CD4-positive, alpha-beta T cell treated with Interleukin-6 at 100 ng/mL for 8 hours (primary cell): ENCODE measurements at places on chromosomes 3 and 15.

DNA sequence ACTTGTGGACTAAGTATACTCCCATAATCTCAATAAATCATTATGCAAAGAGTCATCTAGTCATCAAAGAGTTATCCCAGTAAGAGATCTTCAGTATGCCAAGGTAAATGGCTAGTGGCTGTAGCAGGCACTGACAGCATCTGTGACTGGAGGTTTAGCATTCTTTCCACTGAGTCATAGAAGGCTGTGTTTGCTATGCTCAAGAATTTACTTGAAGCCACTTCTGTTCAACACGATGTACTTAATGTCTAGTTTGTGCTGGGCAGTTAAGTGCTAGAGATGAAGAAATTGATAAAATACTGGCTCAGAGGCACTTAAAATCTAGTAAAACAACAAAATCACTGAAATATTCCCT lies 13.0 kb downstream of the ZBED2 start:
- DNase-seq: no peak

DNA sequence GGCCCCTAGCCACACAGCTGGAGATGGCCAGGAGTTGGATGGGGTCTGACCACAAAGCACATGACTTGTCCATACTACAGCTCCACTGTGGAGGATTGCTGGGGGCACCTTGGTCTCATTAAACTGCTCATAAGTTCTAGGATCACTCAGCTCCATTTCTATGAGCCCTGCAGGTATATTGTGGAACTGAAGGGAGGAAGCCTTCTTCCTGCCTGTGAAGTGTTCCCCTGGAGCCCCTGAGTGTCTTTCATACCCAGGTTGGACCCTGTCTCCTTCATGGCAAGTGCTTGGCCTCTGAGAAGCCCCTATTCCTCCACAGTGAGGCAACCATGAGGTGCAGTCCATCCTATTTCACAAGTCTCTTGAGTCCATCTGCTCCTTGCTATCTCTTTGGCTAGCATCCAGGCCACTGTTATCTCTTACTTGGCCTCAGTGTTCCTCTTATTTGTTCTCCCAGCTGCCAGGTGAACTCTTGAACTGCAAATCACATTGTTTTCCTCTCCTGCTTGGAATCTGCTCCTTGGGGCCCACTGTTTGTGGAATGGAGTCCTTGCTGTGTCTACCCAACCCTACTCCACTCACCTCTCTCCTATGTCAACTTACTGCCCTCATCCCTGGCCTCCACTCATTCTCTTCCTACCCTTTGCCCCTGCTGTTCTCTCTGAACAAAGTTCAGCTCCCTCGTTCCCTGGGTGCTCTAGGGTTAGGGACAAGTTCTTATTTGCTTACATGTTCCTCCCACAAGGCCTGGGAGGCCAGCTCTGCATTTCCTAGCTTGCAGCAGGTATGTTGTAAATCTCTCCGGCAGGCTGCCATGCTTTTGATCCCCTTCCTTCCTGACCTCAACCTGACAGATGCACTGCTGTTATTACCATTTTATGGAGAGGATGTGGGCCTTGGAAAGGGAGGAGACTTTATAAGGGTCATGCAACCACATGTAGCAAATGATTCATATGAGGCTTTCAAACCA lies 1.2 kb downstream of the ACOX2 start:
- no peak for DNase-seq

DNA sequence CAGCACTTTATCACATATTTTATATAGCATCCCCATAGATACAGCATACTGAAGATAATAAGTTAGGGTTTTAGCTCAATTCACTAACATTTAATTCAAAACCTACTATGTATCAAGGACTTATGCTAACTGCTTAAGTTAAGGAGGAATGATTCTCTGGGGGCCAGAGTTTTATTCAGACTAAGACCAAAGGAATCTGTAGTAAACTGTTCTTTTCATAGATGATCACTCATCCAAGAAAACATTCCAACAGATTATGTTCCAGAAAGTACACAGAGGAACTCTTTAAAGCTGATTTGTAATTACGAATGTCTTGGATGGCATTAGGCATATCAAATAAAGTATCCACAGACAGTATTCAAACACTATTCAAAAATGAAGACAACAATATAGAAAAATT lies 226.4 kb downstream of the SCAPER start:
- DNase-seq: no peak

GRCh38 chr3:123296836-123297626 lies 95.3 kb downstream of the SEC22A start:
- no peak for DNase-seq

DNA sequence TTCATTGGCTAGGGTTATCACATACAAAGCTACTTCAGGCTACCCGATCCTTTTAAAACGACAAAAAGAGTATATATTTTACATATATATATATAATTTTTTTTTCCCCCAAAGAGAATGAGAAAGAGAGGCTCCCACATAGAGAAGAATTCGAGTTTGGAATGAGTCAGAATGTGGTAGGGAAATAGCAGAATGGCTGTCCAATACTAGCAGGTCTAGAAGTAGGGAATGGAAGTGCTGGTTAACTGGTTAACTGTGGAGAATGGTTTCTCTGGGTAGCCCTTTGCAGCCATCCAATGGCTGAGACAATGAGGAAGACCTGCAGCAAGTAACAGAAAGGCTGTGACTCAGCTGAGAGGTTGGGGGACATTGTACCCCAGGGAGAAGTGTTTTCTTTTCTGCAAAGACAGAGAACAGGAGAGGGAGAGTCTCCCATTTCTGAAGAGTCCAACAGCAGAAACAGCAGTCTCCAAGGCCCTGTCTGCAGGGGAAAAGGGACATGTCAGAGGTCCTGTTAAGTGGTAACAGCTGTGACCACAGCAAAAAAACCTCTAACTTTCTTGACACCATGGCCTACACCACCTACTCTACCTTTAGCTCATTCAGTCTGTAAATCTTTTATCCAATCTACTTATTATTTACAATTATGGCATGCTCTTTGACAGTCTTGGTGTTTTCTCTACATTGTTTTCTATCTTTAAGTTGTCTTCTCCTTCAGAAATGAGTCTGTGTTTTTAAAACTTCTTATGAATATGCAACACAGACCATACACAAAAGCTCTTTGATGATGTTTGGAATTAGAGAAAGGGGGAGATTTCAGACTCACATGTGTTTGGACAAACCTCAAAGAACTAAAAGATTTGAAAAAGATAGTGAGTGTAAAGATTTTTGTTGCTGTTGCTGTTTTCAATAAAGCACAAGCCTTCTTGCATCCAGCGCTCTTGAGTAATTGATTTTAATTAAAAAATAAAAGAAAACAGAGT lies 116.1 kb upstream of the SLC7A14 start:
- no peak for DNase-seq

DNA sequence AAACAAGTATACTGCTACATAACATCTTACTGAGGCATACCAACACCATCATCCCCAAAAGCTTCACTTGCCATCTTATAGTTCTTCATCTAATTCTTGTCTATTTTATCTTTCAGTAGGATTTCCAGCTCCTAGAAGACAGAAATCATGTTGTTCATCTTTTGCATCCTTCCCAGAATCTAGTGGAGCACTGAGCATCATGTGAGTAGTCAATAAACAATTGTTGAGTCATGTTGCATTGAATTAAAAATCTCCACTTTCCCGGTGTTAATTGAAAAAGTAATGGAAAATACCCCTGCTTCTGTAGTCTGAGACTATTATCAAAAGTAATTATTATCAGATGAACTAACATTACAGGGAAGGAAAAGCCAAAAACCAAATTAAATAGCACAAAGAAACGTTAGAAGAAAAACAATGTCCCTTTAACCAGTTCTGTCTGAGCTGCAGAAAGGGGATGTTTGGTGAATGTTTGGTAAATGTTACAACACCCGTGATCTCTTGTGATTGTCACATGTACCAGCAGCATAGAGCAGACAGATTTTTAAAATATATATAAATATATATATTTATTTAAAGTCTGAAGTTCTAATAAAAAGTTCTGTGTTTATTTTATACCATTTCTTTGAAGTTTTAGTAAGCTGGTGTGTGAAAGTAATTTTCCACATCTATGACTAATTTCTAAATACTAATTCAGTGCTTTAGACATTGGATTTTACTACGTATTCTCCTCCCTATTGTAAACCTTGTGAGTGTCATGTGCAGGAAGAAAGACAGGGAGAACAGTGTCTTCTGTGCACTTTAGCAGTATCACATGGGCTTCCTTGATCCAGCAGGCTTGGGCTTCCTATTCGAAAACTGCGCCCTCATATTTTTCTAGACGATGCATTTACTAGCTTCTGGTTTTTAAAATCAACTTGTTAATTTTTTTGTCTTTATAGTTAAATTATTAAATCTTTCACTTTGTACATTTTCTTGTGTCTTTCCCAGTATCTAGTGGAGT lies 85.6 kb downstream of the RAP2B start:
- no peak for DNase-seq

DNA sequence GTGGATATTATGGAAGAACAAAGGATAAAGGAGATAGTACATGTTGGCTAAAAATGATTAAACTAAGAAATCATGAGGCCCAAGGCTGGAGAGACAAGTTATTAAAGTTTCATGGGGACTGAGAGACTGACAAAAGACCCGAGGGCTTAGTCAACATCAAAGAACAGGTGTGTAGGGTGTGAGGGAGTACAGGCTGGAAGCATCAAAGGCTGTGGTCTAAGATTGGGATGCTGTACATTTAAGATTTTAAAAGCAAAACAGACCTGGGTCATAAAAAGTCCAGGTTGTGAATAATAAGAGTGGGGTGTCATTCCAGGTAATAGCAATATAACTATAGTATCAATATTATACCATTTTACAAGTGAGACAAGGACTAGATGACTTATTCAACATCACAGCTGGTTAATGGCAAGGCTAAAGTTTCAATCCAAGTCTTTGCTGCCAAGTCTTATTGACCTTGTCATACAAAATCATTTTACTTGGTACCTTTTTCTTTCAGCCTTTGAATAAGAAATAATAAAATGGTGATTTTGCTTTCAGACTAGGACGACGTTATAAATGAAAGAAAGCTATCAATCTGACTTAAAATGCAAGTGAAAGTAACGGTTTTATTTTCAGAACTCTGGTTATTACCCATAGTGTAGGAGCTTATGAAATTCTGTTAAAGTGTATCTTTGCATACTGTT lies 211.6 kb downstream of the TNIK start:
- DNase-seq: no peak

DNA sequence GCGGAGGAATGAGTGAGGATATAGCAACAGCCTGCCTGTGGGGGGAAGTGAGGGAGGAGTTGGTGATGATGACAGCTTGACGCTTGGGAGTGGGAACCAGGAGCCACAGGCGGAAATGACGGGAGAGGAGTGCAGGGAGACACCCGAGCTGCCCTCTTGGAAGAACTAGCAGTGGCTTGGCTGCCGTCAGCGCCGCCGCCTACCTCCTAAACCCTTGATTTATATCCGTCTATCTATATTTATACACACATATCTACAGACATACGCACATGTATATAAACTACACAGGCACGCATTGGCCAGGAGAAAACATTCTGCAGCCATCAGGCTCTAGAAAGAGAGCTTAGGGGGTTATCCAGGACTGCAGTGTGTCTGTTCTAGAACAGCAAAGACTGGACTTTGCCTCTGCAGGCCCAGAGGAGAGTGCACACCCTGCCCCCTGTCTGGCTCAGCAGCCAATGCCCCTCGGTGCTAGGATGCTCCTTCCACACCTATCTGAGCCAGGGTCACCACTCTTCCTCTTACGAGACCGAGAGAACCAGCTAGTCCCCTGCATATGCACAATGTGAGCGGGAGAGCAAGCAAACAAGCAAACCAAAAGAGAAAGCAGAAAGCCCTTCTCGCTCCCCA lies 45.3 kb upstream of the MAGEF1 start:
- no peak for DNase-seq

- no peak for DNase-seq
Measured at GRCh38 chr3:8589880-8590556, 54.6 kb downstream of the SSUH2 start.

- no peak for DNase-seq
Measured at GRCh38 chr3:116342499-116342898, 102.8 kb downstream of the LSAMP start.

- no peak for DNase-seq
Measured at GRCh38 chr3:4957978-4958377, 21.3 kb upstream of the BHLHE40 start.

DNA sequence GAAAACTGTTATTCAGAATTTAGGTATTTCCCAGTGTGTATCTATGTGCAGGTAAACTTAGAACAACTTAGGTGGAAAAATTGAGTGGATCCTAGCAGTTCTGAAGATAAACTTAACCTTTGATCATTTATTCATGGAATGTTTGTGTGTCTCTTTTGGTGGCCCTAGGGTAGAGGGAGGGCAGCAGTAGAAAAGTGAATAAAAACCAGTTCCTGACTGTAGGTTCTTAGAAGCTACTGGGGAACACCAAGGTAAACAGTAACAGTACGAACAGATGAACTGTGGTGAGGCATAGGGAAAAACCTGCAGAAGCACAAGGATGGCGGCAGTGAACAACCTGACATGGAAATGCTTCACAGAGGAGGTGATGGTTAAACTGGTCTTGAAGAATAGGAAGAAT lies 2.5 kb downstream of the SNRK start:
- no peak for DNase-seq

- DNase-seq: no peak
Measured at GRCh38 chr3:117400303-117400702, 690.7 kb downstream of the TUSC7 start.

DNA sequence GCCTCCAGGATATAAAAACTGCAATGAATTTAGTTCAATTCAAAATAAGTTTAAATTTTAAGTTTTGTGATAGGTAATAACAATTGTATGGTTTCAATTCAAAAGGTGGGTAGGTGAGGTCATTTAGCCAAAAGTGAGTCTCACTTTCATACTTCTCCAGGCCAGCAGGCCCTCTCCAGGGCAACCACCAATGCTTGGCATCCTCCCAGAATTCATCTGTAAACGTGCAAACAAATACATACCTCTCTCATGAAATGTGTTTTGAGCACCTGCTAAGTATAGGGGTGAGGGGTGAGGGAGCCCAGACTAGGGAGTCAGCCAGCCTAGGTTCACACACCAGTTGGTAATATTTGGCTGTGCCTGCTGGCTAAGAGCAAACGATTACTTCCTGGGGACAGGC lies 22.0 kb upstream of the RBSN start:
- no peak for DNase-seq

- DNase-seq: no peak
Measured at GRCh38 chr3:48684480-48685143, 1.1 kb downstream of the NCKIPSD start.

- no peak for DNase-seq
Measured at GRCh38 chr3:45579251-45579650, 15.3 kb upstream of the LIMD1 start.

GRCh38 chr15:52503788-52504496 lies 24.7 kb downstream of the MYO5A start:
- no peak for DNase-seq

DNA sequence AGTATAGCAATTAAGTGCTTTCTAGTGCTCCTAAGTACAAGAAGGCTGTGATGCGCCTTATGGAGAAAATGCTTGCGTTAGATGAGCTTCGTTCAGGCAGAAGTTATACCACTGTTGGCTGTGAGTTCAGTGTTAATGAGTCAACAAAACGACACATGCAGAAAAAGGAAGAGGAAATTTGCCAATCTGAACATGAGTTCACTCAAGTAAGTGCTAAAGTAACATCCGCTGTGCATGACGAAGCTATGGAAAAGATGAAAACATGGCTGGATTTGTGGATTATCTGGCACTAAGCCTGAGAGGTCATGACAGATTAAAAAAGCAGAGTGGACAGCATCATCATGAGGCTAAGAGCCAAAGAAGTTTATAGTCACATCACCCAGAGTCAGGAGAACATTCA lies 36.9 kb downstream of the SH3BP5 start:
- no peak for DNase-seq

GRCh38 chr3:143001034-143001368 lies 369 bp upstream of the U2SURP start:
- no peak for DNase-seq

- peak; percentile 24 for DNase-seq
Measured at GRCh38 chr3:128226795-128227395, 73.6 kb downstream of the EEFSEC start.
